HuH-7.5 (cell line): ENCODE measurements at places on chromosomes 11 and 22.
A peak's percentile ranks its signal among the peaks of the same experiment; 100 is the strongest.

DNA sequence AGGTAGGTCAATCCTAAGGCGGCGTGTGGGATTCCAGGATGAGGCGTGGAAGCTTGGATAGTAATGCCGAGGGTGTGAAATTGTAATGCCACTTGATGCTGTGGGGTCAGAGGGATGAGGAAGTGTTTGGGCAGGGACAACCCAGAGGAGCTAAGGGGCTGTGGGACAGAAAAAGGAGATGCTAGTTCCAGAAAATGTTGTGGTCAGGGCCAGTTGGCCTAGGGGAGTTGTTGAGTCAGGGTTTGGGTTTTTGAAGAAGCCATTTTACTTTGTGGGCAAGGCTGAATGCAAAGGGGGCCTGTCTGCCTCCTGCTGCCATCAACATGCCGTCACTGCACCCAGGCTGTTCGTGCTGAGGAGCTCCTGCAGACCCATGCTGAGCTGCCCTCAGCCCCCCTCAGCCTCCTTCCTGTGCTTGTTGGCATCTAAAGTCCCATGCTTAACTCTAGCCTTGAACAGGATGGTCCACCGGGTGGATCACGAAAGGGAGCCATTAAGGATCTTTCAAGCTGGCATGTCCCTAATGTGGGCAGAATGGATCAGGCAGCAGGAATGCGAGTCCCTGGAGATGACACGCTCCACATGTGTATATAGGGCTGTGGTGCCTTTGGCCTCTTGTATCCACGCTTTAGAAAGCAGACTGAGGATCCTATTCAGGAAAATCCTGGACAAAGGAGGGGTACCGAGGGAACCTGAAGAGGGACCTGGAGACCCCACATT is 2.1 kb downstream of the C11orf16 start:
- no peak for DNase-seq

DNA sequence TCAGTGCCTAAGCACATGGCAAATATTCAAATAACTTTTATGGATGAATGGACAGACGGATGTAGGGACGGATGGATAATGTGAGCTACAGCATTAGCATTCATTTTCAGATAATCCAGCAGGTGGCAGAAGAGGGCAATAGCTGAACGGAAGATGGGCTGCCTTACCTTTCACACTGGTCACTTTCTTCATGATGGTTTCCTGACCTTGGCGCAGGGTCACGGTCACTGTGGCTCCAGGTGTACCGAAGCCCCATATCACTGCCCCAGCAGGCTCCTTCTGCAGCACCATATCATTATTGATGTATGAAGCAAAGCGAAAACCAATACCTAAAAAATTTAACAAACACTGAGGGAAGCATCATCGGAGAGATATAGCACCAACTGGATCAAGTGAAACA is 4.3 kb downstream of the SIAE start:
- peak; percentile 28 for DNase-seq

DNA sequence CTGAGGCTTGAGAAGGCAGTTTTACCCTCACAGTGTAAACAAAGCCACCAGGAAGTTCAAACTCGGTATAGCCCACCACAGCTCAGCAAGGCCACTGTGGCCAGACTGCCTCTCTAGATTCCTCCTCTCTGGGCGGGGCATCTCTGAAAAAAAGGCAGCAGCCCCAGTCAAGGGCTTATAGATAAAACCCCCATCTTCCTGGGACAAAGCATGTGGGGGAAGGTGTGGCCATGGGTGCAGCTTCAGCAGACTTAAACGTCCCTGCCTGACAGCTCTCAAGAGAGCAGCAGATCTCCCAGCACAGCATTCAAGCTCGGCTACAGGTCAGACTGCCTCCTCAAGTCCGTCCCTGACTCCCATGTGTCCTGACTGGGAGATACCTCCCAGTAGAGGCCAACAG is 69.7 kb downstream of the TTC28 start:
- no peak for DNase-seq

- no peak for DNase-seq
These were observed 10.2 kb downstream of the SIRT3 start for GRCh38 chr11:225734-226453.

GRCh38 chr22:42343531-42344081 is 73.2 kb upstream of the TCF20 start:
- DNase-seq: peak; percentile 81
